ENCODE measurements at places on chromosomes 5 and 9. TPM values are rescaled to one million over a fixed set of nuclear protein-coding genes. Genes with fewer than 3 reads are reported as not detected.

DNA sequence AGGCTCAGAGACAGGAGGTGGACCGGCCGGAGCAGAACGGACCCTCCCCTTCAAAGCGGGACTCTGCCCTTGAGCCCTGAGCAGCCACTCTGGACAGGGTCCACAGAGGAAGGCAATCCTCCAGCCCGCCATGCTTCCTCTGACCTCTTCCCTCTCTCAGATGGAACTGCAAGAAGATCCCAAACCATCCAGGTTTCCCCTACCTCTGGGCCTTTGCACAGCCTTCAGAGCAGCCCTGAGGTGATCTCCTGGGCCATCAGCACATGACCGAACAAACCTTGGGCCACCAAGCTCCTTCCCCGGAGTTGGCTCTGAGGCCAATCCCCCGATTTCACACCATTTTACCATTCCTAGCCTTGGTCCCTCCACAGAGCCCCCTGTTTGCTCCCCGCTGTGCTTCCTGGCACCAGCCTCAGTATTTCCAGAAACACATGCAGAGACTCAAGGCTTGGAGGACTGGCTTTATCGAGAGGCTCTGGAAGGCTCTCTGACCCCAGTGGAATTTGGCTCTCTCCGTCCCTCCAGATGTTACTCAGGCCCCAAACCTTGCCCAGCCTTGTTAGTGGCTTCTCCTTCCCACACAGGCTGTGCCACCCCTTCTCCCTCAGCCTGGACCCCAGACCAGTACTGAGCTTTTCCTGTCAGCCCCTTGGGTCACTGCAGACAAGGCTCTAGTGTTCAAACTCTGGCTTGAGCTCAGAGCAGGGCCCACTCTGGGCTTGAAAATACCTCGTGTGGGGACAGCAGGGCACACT, 48.6 kb upstream of the KCNMB1 start:
- DNase-seq: no peak

DNA sequence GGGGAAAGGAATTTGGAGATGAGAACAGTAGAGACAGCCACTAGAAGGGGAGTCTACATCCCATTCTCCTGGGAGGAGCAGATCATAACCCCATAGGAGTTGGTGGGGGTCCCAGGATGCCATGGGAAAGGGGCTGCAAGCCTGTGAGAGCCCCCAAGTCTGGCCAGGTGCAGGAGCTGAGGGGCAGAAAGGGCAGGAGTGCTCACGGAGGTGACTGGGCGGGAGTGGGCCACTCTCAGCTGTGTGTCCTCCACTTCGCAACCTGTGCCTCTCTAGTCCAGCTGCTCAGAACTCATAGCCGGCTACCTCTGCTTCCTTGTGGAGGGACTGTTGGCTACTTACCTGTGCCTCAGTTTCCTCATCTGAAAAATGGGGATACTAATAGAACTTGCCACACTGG, 263.9 kb downstream of the FSTL4 start:
- no peak for DNase-seq

GRCh38 chr5:128135286-128135685, 51.7 kb downstream of the SLC12A2 start:
- DNase-seq: no peak

DNA sequence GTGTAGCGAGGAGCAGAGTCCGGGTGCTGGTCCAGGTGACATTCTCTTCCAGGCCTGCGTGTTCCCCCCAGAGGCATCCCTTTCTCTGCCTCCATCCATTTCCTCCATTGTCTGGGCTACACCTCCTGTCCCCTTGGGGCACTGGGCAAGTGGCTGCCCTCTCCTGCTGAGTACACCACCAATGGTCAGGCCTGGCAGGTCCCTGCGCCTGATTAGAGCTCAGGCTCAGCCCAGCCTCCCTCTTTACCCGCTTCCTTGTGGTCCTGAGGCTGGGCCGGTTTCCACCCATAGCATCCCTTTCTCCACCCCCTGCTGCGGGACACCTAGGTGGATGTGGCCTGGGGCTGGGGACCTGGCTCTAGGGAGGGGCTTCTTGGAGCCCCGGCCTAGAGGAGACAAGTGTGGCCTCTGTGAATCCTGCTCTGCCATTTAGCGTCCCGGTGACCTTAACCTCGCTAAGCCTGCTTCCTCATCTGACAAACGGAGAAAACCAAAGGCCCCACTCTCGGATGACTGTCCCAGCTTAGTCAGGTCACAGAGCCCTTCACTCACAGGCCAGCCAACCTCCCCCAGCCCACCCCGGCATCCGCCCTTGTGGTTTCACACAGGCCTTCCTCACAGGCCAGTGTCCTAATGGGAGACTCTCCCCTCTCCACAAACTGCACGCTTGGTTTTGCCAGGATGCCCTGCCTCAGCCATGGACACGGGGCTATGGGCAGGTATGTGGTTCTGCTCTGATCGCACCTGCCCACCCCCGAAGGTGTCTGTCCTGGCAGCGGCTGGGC, 12.9 kb downstream of the DOLPP1 start:
- DNase-seq: no peak

- no peak for DNase-seq
Measured at GRCh38 chr5:150540615-150541396, 32.9 kb downstream of the NDST1 start.

DNA sequence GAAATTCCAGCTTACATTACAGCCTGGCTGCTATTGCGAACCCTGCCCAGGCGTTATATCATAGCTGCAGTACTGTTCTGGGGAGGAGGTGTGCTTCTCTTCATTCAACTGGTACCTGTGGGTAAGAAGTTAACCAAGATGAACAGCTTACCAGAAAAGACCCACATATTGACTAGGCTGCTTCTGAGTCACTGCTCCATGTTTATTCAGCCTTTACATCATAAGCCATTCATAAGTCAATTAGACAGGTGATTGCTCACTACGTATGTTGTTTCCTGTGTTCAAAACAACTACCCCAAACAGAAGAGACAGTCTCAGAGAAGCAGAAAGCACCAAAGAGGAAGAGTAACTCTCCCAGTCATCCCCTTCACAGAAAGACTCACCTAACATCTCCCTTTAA, 34.7 kb upstream of the SLC22A5 start:
- no peak for DNase-seq

DNA sequence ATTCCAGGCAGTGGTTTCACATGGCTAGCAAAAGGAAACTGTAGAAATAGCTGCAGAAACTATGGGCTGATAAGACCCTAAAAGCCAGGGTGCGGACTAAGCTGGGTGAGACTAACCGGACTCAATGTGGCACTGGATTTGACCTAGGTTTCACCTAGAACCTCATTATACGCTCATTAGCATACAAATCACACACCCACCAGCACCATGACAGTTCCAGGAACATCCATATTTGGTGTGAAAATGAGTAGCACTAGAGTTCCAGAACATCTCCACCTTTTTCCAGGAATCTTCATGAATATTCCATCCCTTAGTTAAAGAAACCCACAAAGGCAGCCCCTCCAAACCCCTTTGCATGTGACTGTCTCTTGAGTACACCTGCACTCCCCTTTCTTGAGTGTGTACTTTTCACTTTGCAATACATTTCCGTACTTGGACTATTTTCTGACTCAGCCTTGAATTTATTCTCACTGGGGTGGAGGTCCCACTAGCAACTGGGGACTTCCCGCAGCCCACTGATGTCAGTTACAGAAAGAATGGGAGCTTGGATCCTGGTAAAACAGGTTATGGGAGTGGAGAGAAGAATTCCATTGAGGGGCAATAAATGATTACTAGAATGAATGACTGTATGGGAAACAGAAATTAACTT, 58.0 kb upstream of the SPATA31C2 start:
- DNase-seq: no peak

Gene COL23A1
- 0.08 TPM for total RNA-seq

Gene ADGRV1
- 0.72 TPM for total RNA-seq
